ENCODE measurements at places on chromosomes 4 and X.

DNA sequence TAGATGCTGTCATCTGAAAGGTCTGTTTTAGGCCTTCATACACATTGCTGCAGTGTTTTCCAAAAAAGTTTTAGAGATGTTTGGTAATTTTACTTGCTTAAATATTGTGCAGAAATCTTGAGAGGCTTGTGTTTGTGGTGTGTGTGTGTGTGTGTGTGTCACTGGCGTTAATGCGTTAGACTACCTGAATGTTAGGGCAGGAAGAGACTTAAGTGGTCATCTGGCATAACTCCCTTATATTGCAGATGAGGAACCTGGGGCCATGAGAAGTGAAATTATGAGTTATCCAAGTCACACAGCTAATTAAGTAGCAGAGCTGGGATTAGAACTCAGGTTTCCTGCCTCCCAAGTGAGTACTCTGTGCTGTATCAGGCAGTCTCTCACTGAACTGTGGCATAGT is 1.4 kb downstream of the LSM6 start:
- no peak for DNase-seq

DNA sequence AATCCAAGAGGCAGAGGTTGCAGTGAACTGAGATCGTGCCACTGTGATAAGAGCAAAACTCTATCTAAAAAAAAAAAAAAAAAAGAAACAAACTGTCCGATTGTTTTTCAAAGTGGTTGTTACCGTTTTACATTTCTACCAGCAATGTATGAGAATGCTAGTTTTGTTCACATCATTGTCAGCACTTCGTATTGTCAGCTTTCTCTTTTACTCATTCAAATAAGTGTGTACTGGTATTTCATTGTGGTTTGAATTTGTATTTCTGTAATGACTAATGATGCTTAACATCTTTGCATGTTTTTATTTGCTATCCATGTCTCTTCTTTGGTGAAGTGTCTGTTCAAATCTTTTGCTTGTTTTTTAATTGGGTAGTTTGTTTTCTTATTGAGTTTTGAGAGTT is 65.8 kb downstream of the GPR101 start:
- DNase-seq, result no peak

GRCh38 chr4:87117732-87118075 is 102.7 kb downstream of the KLHL8 start:
- no peak for DNase-seq

GRCh38 chrX:154751203-154751668 is 359 bp upstream of the GAB3 start:
- DNase-seq, result no peak

DNA sequence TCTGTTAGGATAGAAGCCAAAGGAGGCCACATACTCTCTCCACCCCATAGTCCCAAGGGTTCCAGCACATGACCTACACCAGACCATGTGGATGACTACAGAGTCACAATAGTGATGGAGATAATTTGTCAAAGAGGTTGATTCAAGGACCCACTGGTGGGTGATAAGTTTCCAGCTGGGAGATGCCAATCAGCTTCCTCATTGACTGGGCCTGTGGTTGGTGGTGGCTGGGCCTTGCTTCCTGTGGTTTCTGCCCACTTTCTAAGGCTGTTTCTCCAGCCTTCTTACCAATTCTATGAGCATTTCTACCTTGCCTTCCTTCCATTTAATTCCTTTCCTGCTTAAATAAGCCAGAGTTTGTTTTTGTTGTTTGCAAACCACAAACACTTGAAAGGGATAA is 95.5 kb upstream of the CPEB2 start:
- DNase-seq, result no peak

- no peak for DNase-seq
Observed at GRCh38 chrX:97215186-97215585, 331.5 kb downstream of the RPA4 start.

- no peak for DNase-seq
Observed at GRCh38 chrX:37802028-37802427, 22.2 kb downstream of the CYBB start.

DNA sequence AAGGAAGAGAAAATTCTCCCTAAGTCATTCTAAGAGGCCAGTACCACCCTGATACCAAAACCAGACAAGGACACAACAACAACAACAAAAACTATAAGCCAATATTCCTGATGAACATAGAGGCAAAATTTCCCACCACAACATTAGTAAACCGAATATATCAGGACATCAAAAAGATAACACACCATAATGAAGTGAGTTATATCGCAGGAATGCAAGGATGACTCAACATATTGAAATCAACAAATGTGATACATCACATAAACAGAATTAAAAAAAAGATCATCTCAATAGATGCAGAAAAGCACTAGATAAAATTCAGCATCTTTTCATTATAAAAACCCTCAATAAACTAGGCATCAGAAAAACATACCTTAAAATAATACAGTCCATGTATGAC is 1844.4 kb upstream of the PCDH10 start:
- DNase-seq, result no peak

DNA sequence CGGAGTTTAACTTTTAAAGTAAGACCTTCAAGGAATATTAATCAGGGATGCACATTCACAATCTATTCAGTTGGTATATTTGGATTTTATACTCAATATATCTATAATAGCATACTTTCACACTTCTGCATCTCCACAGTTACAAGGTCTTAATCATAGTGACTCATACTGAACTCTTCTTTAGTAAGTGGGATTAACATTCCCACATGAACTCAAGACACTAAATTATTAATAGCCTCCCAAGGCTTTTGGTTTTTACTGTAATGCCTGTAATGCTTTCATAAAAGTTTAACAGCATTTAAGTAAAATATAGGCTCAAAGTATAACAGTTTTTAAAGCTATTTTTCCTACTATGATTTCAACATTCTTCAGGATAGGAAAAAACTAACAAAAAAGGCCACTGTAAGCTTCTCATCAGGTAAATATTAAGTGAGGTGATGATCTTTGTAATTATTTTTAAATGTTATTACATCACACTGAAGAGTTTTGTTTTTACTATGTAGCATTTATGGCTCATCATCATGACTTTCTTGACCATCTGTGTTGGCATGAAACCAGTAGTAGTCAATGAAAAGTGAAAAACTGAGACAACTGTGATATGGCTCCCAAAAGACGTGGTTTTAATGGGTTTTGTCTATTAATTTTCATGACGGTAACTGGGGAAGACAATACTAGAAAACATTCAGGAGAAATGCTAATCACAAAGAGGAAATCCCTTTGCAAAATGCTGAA is 91.5 kb upstream of the GALNT7 start:
- no peak for DNase-seq

GRCh38 chrX:68917799-68918198 is 89.0 kb downstream of the EFNB1 start:
- no peak for DNase-seq

- no peak for DNase-seq
Observed at GRCh38 chrX:42748067-42748850, 29.7 kb downstream of the PPP1R2C start.

GRCh38 chr4:77310931-77311330 is 153.9 kb downstream of the CCNG2 start:
- no peak for DNase-seq

GRCh38 chrX:124328765-124329164 is 3.7 kb upstream of the TEX13D start:
- DNase-seq, result no peak

DNA sequence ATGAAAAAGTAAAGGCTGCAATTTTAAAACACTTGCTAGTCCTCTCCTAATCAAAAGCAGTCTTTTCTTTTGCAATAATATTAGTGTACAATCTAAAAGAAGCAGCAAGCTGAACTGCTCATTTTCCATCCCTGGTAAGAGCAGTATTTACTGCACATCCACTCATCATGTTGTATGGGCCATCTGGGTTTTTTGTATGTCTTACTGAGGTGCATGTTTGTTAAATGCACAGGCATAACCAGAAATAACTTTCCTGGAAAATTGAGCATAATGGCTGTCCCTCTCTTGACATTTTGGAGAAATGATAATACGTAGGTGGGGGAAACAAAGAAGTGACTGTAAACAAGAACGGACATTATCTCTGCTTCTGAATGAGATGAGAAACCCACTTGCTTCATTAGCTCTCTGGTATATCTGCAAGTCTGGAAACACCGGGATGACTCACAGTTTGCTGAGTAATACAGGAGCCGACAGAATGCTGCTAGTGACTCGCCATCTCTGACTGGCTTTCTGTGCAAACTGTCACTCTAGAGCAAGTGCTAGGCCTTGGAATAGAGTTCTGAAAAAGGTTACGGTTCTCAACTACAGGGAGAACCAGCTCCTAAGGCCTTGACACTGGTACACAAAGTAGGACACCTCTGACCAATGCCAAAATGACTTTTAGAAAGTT is 85.7 kb upstream of the MTM1 start:
- DNase-seq, result peak; percentile 61

DNA sequence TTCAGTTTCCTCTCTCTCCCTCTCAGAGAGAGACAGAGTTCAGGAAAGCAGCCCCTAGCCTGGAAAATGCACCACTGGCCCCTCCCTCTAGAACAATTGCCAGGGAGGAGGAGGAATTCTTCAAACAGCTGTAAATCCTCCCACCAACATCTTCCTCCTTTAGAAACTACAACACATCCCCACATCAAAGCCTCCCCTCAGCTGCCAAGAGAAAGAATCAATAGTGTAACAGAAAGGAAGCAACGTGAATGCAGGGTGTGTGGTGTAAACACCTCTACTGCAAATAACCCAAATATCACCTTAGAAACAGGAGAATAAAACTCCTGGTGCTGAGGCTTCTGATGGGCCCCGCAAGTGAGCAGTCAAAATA is 249.9 kb upstream of the GATB start:
- no peak for DNase-seq

- no peak for DNase-seq
Observed at GRCh38 chr4:139465922-139466321, 12.0 kb downstream of the RAB33B start.

DNA sequence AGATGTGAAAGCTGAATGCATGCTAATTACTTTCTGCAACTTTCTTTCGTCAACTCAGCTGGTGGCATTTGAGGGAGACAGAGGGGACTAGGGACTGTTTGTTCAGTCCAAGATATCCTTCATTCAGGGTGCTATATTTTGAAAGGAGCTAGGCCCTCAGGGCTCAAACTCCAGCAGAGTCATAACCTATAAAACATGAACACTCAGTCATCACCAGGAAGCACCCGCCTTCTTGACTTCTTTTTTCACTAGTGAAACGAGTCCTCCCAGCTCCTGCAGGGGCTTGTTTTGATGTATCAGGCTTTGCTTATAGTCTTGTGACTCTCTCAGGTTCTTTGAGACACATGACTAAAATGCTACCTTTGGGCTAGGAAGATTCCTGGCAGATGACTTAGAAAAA is 230.6 kb downstream of the PCDH7 start:
- no peak for DNase-seq

DNA sequence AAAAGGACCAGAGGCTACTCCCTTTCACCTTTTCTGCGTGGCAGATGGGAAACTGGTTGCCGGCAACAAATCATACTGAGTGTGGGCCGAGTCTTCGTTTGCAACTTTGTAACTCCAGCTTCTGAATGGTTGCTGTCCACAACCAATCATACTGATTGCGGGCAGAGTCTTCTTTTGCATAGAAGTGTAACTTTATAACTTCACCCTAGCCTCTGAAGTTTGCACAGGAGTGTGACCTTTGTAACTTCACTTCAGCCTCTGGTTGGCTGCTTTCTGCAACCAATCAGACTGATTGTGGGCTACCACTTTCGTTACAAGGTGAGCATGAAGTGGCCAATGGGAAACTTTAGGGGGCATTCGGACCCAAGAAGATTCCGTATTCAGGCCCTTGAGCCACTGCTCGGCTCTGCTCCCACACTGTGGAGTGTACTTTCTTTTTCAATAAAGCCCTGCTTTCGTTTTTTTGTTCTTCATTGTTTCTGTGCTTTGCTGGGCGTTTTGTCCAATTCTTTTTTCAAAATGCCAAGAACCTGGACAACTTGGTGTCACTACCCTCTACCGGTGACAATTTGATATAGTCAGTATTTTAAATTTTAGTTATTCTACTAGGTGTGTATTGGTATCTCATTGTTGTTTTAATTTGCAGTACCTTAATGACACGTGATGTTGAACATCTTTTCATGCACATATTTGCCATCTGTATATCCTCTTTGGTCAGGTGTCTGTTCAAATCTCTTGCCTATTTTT is 9.0 kb upstream of the PAGE5 start:
- no peak for DNase-seq

DNA sequence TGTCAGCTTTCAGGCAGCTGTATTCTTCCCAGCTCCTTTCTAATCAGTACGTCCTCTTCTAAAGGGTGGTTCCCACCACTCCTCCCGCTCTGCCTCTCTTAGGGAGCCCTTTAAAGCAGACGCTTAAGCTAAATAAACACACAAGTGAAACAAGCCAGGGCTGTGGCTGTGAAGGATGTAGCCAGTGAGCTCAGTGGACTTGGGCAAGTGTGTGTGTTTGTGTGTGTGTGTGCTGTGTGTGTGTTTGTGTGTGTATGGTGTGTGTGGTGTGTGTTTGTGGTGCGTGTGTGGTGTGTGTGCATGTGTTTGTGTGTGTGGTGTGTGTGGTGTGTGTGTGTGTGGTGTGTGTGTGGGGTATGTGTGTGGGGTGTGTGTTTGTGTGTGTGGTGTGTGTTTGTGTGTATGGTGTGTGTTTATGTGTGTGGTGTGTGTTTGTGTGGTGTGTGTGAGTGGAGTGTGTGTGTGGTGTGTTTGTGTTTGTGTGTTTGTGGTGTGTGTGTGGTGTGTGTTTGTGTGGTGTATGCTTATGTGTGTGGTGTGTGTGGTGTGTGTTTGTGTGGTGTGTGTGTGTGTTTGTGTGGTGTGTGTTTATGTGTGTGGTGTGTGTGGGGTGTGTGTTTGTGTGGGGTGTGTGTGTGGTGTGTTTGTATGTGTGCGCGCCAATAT is 283.3 kb downstream of the PTTG2 start:
- DNase-seq, result no peak

GRCh38 chrX:120213438-120214265 is 37.0 kb upstream of the ZBTB33 start:
- DNase-seq, result peak; percentile 16

DNA sequence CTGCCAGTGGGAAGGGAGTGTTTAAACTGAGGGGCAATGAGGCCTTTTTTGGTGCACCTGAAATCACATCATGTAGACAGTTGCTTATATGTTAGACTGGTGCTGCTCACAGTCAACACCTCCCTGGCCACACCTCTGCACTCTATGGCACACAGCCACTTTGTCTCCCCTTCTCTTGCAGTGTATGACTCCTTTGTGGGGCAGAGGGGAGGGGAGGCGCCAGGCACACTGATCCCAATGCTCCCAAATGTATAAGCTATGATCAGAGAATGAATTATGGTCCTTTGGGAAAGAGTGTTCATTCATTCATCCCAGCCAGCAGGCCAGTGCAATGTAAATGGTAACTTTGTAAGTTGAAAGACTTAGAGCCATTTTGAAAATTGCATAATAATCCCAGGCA is 4.6 kb upstream of the GPC3 start:
- no peak for DNase-seq

GRCh38 chr4:15718465-15718864 is 15.6 kb downstream of the BST1 start:
- no peak for DNase-seq

DNA sequence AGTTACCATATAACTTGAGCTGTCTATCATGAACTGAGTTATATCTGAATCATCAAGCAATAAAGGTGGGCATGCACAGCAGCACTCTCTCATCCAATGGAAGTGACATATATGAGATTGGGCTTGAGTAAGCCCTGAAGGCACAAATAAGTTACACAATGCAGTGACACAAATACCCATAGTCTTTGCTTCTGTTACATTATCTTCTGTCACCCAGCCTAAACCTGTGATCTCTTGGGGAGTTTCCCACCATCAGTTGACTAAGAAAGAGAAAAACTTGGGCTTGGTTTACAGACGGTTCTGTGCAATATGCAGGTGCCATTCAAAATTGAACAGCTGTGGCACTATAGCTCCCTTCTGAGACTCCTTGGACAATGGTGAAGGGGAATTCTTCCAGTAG is 138.8 kb upstream of the IL15 start:
- DNase-seq, result no peak

GRCh38 chrX:38163193-38163592 is 57.5 kb downstream of the SRPX start:
- no peak for DNase-seq

Measured in stimulated activated CD4-positive, alpha-beta T cell treated with anti-CD3 and anti-CD28 coated beads, Interleukin-15, amount 100 ng/mL, for 48 hours (primary cell).